ENCODE measurements at places on chromosomes 16 and 17. TPM values are rescaled to one million over a fixed set of nuclear protein-coding genes. Genes with fewer than 3 reads are reported as not detected.

DNA sequence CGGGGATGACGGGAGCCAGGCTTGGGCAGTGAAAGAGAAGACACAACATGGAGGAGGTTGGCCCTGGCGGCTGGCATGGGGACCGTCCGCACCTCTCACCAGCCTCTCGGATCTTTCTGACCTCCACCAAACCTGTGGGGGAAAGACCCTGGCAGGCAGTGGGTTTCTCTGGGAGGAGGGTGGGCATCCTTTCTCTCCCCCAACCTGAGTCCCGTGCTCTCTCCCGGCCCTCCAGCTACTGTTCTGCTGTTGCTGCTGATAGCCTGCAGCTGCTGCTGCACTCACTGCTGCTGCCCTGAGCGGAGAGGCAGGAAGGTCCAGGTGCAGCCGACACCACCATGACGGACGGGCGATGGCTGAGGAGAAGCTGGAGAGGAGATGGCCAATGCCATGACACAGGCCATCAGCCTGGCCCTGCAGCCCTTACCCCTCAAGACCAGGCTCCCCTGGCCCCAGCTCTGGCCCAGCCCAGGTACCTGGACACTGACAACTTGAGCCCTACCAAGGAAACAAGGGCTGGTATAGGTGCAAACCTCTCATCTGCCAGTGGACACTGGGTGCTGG is 7.4 kb downstream of the SMIM5 start:
- DNase-seq: no peak

CDH3 gene
- total RNA-seq: 41.7 TPM

SMIM36 gene
- not detected for total RNA-seq

GRCh38 chr17:44745301-44745700 is 13.5 kb upstream of the ADAM11 start:
- DNase-seq: no peak

ZNF385C gene
- total RNA-seq: 4.0 TPM

SARM1 gene
- 8.1 TPM for total RNA-seq

FKBP10 gene
- 0.92 TPM for total RNA-seq

CHST4 gene
- total RNA-seq: 72.9 TPM

DNA sequence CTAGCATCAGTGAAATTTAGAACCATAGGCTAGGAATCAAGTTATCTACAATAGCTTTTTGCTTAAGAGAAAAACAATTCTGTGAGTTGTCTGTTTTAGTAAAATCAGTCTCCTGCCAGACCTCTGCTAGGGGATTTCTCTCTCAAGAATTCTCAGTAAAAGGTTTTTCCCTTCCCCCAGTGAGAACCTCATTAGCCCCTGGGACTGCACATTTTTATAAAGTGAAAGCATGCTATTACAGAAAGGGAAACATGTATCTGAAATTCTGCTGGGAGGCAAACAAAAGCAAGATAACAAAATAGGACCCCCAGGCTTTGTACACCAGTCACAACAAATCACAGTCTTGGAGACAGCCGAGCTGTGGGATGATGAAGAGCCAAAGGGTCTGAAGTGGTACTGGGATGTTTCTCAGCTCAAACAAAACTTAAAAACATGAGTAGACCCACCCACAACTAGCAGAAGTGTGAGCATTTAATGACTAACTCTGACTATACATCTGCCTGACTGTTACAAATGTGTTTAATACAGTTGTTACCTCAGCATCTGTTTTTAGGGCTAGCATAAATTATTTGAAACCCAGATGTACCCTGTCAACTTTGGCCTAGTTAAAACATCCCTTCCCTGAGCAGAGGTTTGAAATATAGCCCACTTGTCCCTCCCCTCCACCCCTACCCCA is 20.0 kb upstream of the GLG1 start:
- no peak for DNase-seq

DNA sequence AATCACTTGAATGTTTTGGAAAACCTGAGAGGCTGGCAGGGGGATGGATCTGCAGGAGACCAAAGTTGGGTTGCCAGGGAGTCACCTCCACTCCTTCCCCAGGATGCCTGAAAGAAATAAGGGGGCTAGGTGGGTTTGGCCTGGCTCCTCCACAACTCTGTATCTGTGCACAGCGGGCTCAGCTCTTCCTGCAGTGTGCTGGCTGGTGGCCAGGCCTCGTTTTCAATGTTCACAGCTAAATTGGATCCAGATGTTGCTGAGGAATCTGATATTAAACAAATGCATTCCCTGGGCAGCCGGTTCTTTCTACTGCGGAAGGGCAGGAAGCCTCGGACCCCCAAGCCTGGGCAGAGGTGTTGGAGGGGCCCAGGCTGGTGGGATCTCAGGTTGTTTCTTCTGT is 106.2 kb downstream of the N4BP1 start:
- no peak for DNase-seq

DNA sequence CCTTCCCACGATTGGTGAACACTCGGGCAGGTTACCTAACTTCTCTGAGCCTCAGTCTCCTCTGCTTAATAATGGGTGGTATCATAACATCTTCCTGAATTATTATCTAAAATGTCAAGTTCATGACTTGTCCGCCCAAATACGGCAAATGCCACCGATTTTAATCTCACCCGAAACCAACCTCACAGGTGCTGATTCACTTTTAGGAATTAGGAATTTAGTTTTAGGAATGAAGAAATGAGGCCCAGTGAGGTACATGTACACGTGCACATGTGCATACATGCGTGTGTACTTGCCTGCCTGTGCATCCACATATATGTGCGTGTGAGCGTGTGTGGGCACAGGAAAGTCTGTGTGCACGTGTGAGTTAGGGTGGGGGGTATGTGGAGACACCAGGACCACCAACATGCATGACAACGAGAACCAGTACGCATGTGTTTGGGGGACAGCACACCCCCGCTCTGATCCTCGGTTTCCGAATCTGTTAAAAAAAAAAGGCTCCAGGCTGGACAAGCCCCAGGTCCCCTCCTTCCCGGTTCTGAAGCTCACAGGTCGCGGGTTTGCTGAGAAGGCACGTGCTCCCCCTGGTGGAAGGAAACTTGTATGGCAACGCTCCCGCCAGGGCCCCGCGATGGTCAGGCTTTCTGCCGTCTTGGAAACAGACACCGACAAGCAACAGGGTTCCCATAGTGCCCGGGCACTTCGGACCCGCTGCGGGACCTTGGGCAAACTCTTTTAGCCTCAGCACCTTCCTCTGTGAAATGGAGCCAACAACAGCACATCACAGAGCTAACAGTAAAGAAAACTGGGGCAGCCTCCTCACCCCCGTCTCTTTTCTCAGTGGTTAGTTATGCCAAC is 219.2 kb downstream of the RBFOX3 start:
- peak; percentile 83 for DNase-seq

DNA sequence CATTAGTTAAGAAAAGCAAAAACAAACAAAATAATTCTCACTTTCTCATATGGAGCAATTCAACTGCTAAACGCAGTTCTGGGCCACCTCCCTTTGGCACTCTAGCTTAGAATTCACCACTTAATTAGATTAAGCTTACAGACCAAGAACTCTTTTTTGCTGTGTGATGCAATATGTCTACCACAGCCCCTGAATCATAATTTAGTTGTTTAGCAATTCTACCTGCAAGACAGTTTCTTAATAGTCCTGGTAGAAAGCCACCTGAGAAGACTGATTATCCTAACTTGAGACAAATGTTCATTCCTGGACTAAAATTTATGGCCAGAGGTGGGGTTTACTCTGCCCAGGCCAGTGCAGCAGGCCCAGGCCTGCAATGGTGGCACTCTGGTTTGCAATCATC is 205.9 kb downstream of the HS3ST3A1 start:
- DNase-seq: no peak

All from Calu3 (cell line).